ENCODE measurements at places on chromosomes 7 and 10.

DNA sequence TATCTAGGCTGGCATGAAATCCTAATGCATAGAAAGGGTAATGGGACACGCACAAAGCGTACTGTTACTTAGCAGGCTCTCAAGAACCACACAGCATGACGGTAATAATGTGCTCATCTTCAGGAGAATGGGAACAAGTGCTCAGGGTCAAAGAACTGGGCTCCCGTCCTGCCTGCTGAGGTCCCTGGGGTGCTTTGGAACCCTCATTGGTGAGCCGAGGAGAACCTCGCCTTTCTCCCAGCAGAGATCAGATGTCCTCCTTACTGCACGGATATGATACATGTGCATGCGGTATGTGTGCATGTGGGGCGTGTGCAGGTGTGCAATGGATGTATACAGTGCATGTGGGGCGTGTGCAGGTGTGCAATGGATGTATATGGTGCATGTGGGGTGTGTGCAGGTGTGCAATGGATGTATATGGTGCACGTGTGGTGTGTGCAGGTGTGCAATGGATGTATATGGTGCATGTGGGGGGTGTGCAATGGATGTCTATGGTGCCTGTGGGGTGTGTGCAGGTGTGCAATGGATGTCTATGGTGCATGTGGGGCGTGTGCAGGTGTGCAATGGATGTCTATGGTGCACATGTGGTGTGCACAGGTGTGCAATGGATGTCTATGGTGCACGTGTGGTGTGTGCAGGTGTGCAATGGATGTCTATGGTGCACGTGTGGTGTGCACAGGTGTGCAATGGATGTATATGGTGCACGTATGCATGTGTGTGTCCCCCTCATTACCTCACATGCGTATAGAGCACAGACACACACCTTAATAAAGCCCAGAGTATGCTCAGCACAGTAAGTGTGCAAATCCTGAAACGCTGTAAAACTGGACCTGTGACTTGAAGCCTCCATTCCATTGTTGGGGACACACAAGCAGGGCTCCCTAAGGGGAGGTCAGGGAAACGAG lies 336.3 kb downstream of the PTPRN2 start:
- no peak for DNase-seq

DNA sequence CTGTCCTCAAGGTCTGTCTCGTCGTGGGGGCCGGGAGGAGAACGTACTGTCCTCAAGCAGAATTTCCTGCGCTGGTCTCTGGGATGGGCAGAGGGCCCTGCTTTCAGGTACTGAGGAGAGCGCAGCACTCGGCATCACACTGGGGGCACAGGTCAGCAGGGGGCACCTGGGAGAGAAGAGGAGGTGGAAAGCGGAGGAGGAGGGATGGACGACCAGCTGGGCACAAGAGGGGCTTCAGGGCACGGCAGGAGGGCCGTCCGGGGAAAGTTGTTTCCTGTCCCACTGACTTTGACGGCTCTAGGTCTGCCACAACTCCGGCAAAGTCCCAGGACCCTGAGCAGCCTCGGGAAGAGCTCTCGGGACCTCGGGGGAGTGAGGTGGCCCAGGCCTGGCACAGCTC lies 536.9 kb downstream of the DNAJB6 start:
- no peak for DNase-seq

DNA sequence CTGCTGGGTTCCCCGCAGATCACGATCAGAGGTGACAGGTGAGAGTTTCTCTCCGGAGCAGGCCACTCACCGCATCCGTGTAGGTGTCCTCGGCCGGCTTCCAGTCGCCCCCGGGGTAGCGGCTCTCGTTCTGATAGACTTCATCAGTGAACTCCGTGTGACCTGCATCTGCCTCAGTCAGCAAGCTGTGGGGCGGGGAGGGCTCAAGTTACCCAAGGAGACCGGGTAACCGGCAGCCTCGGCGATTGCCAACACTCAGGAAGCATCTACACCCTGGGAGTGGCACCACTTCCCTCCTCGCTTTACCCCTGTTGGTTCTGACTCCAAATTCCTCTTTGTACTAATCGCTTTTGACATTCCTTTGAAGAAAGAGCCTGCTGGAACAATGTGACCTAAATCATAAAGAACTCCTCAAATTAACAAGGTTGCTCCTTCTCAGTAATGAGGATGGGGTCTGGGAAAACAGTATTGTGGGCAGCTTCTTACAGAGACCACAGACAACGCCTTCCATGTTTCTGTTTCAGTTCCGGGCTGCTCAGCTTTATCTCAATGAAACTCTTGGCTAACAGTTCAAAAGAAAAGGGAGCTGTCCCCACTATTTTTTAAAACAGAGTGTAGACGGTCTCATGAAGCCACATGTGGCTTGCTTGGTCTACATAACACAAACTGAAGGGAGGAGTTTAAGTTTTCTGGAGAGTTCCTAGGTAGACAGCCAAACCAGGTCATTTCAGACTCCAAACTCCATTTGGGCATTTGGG lies 118.1 kb downstream of the MYOF start:
- no peak for DNase-seq

DNA sequence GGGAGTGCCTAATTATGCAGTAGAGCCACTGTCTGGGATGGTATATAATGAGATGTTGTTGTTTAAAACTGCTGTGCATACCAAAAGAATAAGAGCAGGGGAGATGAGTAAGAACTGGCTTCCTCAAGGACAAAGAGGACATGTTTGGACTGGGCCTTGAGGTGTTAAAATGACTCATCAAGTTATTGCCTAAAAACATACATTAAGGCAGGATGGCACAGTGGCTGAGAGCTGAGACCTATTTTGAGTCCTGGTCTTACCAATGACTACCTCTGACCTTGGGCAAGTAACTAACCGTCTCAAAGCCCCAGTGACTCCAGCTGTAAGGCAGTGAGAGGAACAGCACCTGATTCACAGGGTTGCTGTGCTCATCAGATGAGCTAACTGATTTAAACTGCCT lies 71.1 kb downstream of the CFAP58 start:
- no peak for DNase-seq

DNA sequence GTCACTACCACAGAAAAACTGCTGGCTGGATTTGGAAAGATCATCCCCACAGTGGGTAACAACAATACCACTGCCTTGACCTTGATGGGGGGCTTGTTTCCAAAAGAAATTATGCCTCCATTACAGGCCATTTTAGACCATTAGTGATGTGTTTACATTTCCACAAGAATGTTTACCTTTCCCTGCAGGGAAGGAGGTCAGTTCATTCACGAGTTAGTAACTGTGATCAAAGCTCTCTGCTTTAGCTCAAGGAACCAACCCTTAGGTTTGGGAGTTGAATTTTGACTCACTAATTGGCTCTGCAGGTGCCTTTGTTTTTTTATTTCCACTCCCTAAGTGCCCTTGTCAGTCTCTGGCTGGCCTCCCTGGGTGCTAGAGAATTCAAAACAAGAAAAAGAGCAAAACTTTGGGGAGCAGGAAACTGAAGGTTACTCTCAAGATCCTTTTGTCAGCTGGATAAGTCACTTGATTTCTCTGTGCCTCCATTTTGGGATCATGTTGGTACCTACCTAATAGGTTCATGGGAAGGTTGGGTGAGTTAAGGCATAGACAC lies 41.1 kb upstream of the NUPR2 start:
- DNase-seq, result no peak

- no peak for DNase-seq
Measured at GRCh38 chr10:25393621-25394020, 218.8 kb downstream of the GPR158 start.

DNA sequence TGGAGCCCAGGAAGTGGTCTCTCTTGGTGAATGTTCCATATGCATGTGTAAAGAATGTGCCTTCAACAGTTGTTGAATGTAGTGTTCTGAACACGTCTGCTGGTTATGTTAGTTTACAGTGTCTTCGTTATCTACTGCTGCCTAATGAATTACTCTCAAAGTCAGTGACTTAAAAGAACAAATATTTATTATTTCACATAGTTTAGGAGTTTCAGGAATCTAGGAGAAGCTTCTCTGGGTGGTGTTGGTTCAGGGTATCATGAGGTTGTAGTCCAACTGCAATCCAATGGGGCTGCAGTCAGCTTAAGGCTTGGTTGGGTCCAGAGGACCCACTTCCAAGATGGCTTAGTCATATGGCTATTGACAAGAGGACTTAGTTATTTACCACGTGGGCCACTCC lies 36.6 kb upstream of the IGFBP3 start:
- no peak for DNase-seq

DNA sequence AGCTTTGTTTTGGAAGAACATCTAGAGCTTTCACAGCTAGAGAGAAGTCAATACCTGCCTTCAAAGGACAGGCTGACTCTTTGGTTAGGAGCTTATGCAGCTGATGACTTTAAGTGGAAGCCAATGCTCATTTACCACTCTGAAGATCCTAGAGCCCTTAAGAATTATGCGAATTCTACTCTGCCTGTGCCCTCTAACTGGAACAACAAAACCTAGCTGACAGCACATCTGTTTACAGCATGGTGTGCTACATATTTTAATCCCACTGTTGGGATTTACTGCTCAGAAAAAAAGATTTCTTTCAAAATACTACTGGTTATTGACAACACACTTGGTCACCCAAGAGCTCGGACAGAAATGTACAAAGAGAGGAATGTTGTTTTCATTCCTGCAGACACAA lies 57.3 kb downstream of the PALS2 start:
- DNase-seq, result no peak

- no peak for DNase-seq
Measured at GRCh38 chr7:1713502-1714484, 43.7 kb downstream of the ELFN1 start.

DNA sequence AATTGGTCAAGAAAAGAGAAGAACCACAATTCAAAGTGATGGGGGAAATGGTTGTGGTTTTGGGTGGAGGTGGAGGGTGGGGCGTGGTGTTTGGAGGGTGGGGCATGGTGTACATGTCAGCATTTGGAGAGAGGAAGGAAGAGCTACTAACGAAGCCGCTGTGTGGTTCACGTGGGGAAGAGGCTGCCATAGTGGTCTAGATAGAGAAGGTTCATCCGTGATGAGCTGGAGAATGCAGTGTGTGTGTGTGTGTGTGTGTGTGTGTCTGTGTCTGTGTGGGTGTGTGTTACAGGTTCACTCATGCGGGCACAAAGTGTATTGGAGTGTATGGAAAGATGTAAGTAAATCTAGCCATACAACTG lies 6.1 kb upstream of the VCL start:
- peak; percentile 80 for DNase-seq

DNA sequence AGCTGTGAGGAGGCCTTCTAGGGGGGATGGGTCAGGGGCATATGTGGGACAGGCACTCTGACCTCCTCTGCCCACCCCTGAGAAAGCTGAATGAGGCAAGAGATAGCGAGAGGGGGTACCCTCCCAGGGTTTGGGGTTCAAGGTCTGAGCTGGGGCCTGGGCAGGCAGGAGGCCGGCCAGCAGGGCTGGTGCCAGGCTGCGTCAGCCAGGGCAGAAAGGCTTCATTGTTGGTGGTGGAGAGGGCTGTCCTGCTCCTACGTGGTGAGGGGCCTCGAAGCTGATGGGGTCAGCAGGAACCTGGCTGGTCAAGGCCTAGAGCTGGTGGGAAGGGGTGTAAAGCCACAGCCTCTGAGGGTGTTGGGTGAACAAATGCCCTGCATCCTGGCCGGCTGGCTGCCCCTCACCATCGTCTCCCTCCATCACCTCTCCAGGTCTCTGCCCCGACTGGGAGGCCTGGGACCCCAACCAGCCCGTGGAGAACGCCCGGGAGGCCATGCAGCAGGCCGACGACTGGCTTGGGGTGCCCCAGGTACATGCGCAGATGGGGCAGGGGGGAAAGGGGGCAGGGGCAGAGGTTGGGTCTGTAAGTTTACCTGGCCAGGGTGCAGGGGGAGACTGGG lies 6.6 kb downstream of the FLNC start:
- no peak for DNase-seq

GRCh38 chr7:42452356-42452755 lies 215.3 kb upstream of the GLI3 start:
- DNase-seq, result no peak

GRCh38 chr10:133351408-133352318 lies 4.5 kb downstream of the PRAP1 start:
- DNase-seq, result no peak

GRCh38 chr7:77426052-77426404 lies 9.9 kb upstream of the GSAP start:
- no peak for DNase-seq

DNA sequence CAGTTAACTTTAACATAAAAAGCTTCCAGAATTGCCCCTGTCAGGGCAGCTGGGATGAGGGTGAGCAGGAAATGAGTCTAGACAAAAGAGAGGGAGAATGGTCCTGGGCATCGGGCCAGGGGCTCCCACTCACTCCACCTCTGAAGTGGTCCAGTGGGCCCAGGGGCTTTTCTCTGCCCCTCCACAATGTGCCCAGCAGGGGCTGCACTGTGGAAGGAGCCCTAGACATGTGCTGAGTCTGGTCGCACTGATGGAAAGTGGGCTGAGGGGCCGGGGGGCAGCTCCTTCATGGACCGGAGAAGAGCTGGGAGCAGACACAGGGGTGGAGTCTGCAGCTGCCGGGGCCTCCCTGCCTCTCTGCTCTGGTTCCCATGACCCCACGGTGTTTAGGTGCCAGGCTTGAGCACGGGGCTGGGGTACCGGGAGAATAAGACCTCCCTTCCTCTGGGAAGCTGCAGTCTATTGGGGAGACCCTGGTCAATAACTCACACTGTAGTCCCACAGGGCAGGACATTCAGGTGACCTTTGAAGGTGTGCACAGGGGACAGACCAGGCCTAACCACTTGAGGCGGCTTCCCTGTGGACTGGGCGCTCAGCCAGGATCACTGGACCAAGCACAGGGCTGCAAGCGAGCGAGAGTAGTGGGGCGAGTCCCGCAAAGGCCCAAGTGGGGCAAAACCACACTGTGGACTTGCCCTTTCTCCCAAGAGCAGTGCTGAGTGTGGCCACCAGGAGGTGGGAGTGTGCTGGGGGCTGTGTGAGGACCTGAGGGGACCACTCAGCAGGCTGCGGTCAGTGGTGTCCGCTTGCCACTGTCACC lies 6.1 kb downstream of the ADCY1 start:
- no peak for DNase-seq

- no peak for DNase-seq
Measured at GRCh38 chr10:63132651-63133055, 475 bp upstream of the NRBF2 start.

DNA sequence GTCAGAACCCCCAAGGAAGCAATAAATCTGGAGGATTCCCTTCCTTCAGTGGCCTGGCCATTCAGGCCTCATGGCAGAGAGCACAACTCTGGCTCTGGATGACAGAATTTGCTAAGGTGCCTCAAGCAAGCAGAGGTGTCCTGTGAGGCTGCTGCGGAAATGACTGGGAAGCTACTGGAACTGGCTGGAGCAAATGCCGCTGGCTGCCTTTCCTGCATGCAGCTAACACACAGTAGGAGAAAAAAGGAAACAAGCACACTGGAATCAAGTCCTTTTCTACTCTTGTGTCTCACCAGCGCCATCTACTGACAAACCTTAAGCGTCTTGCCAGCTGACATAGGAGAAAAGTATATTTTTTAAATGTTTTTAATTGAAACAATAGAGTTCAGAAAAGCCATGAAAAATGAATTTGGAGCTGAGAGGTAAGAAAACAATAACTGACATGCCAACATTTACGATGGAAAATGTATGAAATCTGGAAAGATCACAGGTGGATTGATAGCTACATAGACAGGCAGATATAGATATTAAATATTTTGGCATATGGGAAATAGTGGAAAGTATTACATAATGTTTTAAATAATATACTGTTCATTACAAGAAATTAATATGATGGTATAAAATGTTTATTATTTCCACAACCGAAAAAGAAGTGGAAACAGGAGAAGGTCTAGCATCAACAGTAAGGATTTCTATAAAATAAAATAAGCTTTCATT lies 951.6 kb downstream of the ANKRD7 start:
- peak; percentile 55 for DNase-seq

- DNase-seq, result no peak
Measured at GRCh38 chr10:49356944-49357343, 38.9 kb downstream of the DRGX start.

GRCh38 chr7:27835376-27835775 lies 95.4 kb downstream of the TAX1BP1 start:
- no peak for DNase-seq

All from AML-193 (cell line).